ENCODE measurements at places on chromosomes 5 and 9.

DNA sequence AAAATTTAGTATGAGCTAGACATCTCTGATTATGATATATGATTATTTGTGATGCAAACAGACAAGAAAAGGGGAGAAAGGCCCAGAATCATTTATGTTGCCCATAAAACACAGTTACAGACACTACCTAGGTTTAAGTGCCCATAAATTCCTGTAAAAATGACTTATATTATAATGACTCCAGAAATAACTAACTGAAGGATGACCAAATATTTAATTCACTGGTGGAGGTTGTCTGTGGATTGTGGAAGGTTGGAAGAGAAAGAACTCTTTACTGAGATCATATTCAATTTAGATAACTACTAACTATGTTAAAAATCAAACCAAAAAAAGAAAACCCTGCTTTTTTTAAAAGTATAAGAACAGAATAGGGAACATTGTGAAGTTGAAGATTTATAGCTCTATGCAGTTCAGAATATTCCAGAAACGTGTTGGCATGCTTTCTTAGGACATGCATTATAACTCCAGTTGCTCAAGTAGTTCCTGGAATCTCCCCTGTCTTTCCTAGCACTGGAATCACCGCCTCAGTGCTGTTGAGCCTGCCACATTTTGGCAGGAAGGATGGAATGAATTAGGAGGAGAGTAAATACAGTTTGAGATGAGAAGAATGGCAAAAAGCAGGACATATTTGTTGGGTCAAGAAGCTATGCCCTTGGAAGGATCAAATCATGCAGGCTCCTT, 72.0 kb upstream of the PAPPA start:
- DNase-seq: no peak

- no peak for DNase-seq
These were observed 72.9 kb downstream of the RFK start for GRCh38 chr9:76321195-76321828.

DNA sequence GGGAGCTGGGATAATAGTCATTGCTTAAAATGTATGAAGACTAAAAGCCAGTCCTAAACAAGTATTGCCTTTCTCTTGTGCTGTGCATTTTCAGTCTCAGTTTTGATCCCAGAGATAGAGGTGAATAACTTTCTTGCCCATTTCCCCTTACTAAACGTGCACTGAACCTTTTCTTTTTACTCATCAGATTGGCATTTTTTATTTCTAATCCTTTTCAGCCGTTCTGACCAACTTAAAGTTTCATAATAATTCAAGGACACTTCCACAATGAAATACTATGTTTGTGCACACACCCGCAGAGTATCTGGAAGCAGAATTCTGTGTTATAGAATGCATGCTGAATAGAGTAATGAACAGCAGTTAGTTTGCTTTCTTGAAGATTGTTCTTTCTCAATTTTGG, 343.6 kb downstream of the LRRC70 start:
- DNase-seq: no peak

- no peak for DNase-seq
These were observed 136.3 kb upstream of the RASEF start for GRCh38 chr9:83199240-83199639.

- DNase-seq: no peak
These were observed 1570.5 kb upstream of the NUDT12 start for GRCh38 chr5:105133087-105133486.

DNA sequence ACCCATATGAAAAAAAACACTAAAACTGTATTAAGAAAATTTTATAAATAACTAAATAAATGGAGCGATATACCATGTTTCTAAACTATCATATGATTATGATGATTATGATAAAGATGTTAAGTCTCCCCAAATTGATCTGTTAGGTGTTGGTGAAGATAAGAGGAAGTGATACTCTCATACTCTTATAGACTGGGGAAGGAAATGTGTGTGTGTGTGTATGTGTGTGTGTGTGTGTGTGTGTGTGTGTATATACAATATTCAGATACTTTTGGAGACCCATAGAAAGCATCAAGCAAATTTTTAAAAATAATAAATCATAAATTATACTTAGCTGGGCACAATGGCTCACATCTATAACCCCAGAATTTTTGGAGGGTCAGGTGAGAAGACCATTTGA, 62.9 kb downstream of the TMEM232 start:
- no peak for DNase-seq

DNA sequence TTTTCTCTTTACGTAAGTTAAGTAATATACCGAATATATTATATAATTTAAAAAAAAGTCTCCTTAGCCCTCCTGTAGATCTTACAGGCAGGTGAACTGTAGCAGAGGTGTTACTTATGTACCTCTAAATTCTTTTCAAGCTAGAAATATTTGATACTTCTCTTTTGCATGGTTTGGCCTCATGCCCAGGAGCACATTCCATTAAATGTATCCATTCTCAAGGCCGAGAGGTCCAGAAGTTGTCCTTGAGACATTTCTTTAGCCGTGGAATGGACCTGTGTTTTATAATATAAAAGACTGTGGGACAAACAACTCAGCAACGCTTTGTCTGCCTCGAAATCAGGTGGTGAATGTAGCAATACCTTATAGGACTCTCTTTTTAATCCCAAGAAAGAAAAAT, 184.5 kb downstream of the TRIO start:
- no peak for DNase-seq

DNA sequence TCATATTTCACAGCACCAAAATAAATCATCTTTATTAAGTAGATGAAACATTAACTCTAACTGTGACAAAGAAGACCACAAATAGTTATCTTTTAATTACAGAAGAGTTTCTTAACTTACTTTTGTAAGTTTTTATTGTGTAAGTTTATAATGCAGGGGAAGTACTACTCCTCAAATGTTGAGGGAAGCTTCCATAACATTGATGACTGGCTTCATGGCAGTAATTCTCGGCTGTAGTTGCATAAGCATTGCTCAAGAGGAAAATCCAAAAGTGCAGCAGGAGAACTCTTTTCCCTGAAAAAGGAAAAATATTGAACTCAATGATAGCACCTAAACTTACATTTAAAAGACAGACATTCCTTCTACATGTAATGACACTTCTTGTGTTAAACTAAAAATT, 4.6 kb downstream of the TSLP start:
- DNase-seq: no peak

- DNase-seq: no peak
These were observed 93.8 kb upstream of the SEMA6A start for GRCh38 chr5:116668390-116668789.
